ENCODE measurements at places on chromosomes 13 and 19.

- no peak for DNase-seq
Observed at GRCh38 chr13:100546713-100547405, 41.7 kb downstream of the GGACT start.

DNA sequence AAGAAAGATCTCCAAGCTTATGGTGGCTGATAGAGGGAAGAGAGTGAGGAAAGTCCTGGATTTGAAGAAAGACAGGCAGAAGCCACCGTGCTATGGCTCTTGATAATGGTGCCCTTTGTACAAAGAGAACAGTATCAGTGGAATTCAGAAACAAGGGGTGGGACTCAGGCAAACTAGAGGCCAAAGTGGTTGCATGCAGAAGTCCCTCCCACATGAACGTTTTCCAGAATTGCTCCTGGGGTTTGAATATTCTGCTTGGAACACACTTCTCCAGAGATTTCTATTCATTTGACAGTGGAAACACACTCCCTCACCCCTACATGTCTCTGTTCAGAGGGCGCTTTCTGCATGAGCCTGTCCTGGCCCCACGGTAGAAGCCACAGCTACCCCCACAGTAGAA is 10.1 kb upstream of the MBNL2 start:
- DNase-seq, result no peak

DNA sequence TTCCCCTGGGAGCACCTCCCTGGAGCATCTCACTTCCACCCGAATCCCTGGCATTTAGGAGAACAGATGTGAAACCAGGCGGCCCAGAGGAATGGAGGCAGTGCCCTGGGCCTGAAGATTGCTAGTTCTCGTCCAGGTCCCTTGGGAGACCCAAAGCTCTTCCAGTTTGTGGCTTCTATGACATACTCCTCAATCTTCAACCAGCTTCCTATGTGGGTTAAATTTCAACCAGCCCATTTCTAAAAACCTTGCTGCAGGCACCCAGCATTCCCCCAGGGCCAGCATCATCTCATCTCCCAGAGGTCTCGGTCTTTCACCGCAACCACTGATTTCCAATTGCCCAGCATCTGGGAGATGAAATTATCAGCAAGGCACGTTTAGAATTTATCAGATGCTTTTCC is 46.0 kb upstream of the STK24 start:
- DNase-seq, result peak; percentile 42

DNA sequence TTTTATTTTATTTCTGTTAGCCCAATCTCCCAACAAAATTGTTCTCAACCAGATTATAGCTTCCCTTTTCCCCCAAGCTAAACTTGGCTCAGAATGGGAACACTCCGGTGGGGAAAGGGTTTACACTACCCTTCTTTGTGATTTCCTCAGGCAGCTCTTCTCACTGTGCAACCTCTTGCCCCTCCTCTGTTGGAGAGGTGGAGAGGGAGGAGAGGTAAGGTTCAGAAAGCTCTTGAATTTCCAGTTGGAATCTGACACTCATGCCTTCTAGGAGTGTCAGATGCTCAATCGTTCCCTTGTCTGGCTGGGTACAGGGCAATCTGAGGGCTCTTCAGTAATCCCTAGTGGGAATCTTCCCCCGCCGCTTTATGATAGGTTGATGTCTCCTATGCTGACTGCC is 486.1 kb upstream of the KLF12 start:
- DNase-seq, result no peak

DNA sequence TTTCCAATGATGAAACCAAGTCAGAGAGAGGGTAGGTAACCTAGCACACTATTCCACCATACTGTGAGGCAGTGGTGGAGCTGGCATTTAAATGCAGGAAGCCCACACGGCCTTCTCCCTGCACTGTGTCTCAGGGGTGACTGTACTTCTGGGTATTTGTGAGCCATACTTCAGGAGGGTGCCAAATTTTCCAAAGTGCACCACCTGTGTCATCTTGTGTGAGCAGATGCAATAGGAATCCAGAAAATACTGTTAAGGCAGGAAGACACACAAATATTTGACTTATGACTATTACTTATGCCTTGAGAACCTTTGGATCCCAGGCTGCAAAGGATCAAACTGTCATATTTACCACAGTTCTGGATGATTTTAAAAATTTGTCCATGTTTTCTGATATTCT is 17.3 kb downstream of the ZNF229 start:
- DNase-seq, result no peak

DNA sequence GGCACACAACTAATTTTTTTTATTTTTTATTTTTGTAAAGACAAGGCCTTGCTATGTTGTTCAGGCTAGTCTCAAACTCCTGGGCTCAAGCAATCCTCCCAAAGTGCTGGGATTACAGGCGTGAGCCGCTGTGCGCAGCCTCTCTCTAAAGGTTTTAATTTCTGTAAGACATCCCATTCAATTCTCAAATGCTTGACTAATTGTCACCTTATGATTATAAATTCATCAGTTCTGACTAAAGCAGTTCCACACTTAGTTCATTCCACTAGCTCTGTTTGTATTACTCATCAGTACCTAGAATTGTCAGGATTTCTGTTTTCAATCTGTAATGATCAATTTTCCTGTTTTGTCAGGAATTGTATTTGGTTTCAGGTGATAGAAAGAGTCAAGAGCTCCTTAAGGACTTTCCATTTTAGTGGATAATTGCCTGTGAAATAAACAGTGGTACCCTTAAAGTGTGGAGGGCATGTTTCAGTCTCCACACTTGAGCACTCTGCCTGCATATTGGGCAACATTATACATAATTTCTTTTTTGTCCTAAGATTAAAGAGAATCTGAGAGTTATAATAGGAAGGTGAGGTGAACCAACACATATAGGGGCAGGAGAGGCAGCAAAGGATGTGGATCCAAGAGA is 27.6 kb downstream of the GPALPP1 start:
- no peak for DNase-seq

GRCh38 chr19:435056-435706 is 25.7 kb downstream of the SHC2 start:
- DNase-seq, result no peak

GRCh38 chr19:13102666-13103580 is at the start of gene LYL1:
LYL1 (minus strand) TSS chr19:13102858; CDS start chr19:13101171, 1,687 bp downstream.
- peak; percentile 31 for DNase-seq

DNA sequence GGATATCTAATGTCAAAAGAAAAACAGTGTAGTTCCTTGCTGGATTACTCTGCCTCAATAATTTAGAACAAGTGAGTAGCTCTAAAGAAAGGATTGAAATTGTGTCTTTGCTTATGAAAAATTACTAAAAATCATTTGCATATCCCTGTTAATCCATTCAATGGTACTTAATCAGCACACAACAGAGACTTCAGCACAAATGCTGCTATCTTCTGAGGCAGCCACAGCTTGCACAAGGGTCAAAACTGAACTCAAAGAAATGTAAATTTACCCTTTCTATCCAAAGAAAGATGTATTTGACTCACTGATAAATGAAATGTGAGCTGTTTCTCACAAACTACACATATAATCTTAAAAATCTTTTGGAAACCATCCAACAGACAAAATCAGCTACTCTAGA is 116.2 kb downstream of the LHFPL6 start:
- no peak for DNase-seq

DNA sequence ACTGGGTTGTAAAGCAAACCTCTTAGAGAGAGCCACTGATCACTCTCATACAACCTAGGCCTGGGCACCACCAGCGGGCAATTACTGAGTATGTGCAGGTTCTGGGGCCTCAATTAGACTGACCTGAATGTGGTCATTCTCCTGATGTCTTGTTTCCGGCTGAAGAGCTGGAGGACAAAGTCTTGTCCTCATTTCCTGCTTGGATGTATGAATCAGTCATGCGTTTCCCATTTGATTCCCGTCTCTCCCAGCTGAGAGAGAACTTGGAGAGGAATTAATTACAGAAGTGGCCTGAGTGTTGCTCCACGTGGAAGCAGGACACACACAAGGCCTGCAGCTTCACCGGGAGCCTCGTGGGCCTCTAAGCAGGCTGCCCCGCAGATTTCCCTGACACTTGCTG is 799.3 kb upstream of the ARGLU1 start:
- DNase-seq, result no peak

DNA sequence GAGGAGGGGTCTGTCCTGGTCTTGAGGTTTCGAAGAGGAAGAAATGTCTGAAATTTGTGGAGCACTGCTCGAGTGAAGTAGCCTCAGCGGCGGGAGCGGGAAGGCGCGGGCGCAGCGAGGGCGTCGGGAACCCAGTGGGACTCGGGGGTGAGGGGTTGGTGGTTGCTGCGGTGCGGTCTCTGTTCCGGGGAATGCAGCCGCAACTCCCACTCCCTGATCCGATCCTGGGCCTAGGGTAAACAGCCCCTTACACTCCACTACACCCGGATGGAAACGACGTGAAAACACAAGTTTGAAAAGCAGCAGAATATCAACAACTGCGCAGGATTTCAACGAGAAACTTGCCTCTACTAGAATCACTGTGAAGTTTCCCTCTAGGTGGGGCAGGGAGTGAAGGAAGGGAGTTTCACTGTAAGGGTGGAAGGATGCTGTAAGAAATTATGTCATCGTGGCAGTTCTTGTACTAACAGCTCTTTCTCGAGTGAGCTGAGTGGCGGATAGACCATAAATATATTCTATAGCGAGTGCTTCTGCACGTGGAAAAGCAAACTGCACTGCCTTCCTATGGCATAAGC is 2.0 kb upstream of the KLF12 start:
- DNase-seq, result peak; percentile 55

GRCh38 chr19:2477141-2477710 is 1.3 kb downstream of the GADD45B start:
- DNase-seq, result peak; percentile 46

Measured in fibroblast of skin of abdomen (primary cell).